ENCODE measurements at places on chromosomes 4 and X. TPM values are rescaled to one million over a fixed set of nuclear protein-coding genes. Genes with fewer than 3 reads are reported as not detected.

DNA sequence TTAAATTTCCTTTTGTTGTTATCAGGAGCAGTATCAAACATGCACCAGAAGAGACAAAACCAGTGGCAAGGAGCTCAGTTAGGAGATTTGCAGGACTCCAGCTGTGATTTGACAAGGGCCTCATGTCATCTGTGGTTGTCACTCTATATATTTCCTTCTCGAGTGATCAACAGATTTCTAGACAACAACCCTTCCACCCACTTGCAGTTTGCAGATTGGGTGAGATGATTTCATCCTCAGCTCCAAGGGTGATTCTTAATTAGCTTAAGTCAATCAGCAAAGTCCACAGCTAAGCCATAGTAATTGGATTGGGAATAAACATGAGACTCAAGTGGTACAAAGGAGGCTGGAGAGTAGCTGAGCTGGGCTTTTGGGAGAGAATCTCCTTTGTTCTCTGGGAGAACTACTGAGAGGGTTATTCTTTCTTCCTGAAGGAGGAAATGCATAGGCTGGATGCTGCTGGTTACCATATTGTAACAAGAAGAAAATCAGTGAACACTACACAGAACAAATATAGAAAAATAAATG, 192.8 kb downstream of the PPARGC1A start:
- DNase-seq: no peak

DNA sequence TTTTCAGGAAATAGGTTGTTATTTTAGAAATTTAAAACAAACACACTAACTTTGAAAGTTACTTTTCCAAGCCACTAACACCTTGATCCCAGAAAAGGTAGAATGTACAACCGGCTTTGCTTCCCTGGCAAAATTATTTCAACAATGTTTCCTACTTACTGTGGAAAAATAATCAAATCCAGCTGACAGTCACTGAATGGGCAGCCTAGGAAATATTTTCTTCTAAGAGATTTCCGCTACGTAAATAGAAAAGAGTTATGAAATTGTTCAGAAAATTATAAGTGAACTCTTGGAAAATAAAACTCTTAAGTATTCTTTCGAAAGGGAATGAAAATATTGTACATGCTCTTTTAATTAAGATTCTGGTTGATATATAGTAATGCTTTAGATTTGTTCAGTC, 195.7 kb downstream of the GASK1B start:
- DNase-seq: no peak

DNA sequence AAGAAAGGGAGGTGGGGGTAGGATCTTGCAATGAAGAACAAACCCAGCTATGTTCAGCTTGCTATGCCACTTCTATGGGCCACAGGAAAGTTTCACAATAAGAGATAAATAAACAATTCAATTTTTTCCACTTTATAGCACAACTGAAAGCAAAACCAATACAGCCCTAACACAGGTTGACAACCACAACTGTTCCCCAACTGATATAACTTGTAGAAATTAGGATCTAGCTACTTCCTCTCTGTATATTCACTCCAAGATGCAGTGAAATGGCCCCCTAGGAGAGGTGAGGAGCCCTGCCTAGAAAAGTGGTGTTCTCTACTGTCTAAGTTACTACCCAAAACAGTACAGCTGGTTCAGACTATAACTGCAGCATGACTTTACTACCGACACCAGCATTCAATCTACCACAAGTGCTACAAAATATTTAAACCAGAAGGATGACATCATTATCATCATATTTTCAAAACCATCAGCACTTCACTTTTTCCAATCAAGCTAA, 77.0 kb downstream of the FBXW7 start:
- DNase-seq: no peak

CLCN5 gene
- polyA plus RNA-seq: 68.5 TPM

DNA sequence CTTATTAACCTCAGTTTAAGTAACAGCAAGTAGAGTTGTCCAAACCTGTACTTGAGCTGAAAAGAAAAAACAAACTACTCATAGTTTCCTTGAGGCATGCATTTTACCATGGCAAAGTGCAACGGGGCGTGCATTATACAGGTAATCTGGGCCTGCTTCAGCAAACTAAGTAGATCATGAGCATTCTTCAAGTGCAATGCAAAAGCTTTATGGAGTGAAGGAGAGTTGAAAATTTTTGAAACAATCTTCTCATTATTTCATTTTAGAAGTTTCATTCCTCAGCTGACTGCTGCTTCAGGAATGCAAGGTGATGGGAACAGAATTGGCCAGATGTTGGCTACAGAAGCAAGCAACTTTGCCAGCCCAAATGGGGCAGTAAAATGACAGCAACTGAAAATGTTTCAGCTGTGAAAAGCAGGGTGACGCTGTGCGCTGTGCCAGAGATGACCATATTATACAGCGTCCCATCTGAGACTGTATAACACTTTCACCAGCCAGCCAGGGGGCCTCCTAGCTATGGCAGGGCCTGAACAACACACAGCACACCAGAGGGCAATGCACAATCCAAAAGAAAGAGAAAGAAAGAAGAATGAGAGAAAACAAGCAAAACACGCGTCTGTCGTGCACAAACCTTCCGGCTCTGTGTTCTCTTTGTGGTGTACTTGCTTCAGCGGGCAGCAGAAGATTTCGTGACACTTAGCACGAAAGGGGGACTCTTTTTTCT, 145.5 kb upstream of the FGF13 start:
- no peak for DNase-seq

- DNase-seq: no peak
Observed at GRCh38 chr4:69095301-69095731, 958 bp upstream of the UGT2B7 start.

- no peak for DNase-seq
Observed at GRCh38 chrX:19790829-19791228, 96.6 kb downstream of the SH3KBP1 start.

CXCL10 gene
- 6.7 TPM for polyA plus RNA-seq

DNA sequence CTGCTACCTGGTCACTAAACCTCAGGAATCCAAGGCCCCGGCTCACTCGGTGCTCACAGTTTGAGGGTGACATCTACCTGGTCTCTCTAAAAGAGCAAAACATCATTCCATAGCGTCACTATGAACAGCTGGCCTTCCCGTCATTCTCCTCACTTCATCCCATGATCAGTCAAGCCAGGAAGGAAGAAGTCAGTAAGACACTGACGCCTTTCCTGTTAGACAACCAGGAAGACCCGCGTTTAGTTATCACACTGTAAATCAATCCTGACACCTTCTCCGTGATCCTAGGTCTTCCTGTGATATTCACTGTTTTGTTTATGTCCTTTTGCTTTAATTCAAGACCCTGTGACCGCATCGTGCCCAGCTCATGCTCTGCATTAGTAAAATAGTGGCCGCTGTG, 31.6 kb upstream of the CDKN2AIP start:
- no peak for DNase-seq

KDR gene
- 48.7 TPM for polyA plus RNA-seq

HS6ST2 gene
- polyA plus RNA-seq: 23.1 TPM

GRCh38 chr4:20085156-20085555, 166.5 kb upstream of the SLIT2 start:
- no peak for DNase-seq

ABCG2 gene
- 7.4 TPM for polyA plus RNA-seq

GRCh38 chrX:68823413-68824151, 5.2 kb upstream of the EFNB1 start:
- DNase-seq: no peak

PABPC4L gene
- 9.1 TPM for polyA plus RNA-seq

DMP1 gene
- polyA plus RNA-seq: 0.09 TPM

UGT2B17 gene
- not detected for polyA plus RNA-seq

DNA sequence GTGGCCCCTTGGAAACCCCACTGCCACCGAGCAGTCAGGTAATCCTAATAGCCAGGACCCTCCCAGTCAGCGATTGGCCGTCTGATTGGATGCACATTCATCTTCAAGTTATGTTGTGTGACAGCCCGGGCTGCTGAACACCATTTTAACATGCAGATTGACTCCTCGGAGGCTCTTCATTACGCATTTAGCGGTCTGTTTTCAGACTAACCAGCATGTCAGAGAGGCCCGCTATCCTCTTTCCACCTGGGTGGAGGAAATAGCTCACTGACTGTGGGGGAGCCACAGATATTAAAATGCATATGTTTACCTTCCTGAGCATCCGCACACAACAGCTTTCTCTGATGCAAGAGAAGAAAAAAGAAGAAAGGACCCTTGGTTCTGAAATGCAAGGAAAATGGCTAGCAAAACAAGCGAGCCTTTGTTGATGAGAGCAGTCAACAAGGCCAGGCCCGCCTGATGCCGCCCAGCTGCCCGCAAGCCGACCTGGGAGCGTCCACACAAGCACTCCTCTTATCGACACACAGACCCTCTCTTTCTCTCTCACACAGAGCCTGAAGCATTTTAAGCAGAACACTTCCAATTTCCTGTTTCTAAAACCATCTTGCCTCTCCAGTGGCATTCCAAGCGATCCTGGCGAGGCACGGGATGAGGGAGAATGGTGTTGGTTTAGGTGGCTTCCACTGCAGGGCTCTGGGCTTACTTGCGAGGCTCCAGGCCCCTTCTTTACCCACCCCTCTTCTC, 118.3 kb downstream of the MGST2 start:
- DNase-seq: no peak

DNA sequence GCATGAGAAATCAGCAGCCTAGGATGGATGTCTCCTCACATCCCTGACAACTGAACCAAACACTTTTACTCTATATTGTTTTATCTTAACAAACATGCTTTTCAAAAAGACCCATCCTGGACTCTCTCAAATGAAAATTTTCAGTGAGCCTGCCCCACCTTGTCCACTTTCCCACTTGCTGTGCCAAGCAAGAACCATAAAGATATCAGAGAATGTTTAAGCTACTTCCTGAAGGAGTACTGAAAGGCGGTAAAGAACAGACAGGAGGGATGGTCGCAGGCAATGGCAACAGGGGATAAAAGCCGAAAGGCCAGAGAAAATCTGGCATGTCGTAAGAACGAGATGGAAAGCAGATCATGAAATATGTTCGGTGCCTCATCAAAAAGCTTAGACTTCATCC, 10.5 kb downstream of the APBB2 start:
- no peak for DNase-seq

- DNase-seq: no peak
Observed at GRCh38 chr4:90137555-90137954, 10.4 kb downstream of the CCSER1 start.

GRCh38 chr4:87011340-87012034, 76.7 kb downstream of the AFF1 start:
- no peak for DNase-seq

Data from left renal cortex interstitium (tissue), 4 donors.